SK-N-DZ (cell line): ENCODE measurements at places on chromosomes 7 and 10.
A peak's percentile ranks its signal among the peaks of the same experiment; 100 is the strongest.

DNA sequence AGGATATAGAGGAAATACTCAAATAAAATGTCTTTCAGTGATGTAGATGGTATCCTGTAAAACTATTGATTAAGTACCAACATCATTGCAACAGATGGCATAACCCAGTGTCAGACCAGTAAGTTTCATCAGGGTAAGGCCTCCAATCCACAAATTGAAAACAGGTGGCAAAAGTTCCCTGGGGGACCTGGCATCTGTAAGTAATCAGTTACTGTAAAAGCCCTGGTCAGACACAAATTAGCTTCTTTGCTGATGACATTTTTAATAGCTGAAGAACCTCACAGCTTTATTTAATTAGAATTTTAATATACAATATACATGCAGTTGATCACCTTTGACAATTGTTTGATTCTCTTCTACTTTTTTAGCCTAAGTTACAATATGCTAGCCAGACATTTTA is 152.5 kb downstream of the PLXDC2 start:
- DNase-seq: peak; percentile 25

DNA sequence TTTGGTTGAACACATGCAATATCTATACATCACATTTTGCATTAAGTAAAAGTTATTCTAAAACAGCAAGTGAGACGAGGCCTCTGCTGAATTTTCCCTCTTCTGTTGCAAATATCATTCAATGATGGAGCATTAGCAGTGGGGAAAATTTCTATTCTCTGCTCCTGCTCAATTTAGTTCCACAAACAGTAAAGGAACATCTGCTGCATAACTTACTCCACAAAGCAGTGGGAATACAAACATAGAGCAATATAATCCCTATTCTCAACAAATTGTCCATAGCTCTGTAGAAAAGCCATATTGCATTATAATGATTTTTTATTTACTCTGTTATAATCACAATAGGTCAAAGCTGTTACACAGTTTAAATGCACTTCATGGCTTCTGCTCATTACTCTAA is 5.9 kb downstream of the AGR3 start:
- DNase-seq: no peak

DNA sequence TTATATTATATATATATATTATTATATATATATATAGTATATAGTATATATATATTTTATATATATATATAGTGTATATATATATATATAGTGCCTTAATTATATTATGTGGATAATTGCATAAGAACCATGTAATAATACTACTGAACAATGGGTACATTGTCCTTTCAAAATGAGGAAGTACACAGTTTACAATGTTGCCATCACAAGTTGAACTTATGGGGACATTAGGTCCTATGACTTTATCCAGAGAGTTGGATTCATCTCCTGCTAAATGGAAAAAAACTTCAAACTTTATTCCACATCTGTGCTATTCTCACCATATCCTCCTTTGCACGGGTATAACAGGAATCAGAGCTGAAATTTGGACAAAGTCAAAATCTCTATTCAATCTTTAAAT is 105.0 kb upstream of the AGR3 start:
- no peak for DNase-seq

GRCh38 chr10:4561296-4561695 is 264.7 kb upstream of the AKR1E2 start:
- no peak for DNase-seq

- no peak for DNase-seq
These were observed 137.1 kb downstream of the BMPER start for GRCh38 chr7:34042406-34042805.

DNA sequence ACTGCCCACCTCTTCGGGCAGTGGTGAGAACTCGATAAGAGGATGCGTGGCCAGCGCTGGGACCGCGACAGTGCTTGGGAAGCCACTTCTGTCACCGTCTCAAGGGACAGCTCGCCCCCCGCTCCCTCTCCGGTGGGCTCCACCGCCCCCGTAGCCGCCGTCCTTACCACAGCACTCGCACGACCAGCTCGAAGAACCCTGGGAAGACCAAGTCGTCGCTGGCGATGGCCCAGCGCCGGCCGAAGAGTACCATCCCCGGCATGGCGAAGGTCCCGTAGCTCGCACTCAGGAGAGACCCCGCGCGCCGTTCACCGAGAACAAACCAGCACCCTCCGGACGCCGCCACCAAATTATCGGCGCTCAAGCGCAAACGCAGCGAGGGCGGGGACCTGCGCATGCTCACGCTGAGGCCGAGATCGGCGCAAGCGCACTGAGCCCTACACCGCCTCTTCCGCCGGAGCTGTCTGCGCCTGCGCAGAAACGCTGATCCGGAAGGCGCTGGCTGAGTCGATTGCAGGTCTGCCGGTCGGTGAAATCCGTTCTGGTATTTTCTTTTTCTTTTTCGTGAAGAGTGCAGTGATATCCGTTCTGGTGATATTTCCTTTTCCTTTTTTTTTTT is at the start of gene DAGLB:
TSS of gene DAGLB (minus strand) at position 374 of the 619 bp plus-strand sequence. CDS start at position 262, 112 bp downstream.
- DNase-seq: peak; percentile 92

- DNase-seq: peak; percentile 52
These were observed 45.0 kb downstream of the TNS3 start for GRCh38 chr7:47536661-47537611.

DNA sequence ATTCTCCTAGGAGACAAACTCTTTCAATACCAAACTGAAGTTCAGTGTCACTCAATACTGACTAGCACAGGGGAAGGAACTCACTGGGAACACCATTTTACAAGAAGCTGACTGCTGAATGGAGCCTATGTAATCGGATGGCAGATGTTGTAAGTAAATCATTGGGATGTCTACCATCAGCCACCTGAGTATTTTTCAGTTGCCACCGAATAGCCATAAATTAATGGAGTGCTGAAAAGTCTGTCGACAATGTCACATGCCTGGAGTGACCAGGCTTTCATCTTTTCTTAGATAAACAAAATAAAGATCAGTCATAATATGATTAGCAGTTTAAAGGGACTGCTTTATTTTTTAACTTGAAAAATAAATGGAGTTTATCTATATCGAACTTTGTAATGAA is 145.9 kb upstream of the SEMA3E start:
- peak; percentile 66 for DNase-seq

DNA sequence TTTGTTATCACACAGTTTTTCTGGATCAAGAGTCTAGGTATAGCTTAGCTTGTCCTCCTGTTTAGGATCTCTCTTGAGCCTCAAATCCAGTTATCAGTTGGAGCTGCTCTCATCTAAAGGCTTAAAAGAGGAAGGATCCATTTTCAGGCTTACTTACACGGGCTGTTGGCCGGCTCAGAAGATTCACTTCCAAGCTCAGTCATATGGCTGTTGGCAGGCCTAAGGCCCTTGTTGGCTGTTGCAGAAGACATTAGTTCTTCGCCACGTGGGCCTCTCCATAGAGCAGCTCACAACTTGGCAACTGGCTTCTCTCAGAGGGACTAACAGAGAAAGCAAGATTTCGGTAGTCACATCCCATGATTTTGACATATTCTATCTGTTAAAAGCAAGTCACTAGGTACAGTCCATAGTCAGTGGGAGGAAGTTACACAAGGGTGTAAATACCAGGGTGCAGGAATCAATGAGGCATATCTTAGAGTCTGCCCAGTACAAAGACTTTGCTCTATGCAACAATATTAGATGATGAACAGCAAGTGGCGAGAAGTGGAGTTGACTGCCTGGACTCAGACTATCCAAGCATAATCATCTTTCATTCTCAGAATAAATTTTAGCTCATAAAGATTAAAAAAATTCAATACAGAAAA is 280.1 kb upstream of the MBL2 start:
- no peak for DNase-seq

DNA sequence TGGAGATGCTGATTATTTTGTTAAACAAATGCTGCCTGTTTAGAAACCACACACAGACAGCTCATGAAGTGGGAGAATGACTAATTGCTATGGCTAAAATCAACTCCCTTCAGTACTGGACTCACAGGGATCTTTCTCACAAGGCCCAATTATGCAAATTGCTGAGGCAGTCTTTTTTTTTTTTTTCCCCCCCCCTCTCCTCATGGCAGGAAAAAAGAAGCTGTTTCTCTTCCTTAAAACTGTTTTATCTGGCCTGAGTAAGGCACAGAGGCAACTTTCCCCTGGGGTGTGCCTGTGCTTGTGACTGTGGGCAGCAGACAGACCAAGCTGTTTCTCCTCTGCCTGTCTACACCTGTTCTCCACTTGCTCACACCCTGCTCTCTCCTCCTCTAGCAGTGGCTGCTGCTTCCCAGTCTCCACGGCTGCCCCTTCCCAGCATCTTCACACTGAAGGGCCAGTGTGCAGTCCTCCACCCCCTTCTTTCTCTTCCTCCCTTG is 65.4 kb upstream of the STEAP1B start:
- no peak for DNase-seq

GRCh38 chr10:110088367-110089104 is 80.8 kb downstream of the ADD3 start:
- DNase-seq: no peak

GRCh38 chr10:100728928-100729861 is 16.2 kb upstream of the PAX2 start:
- DNase-seq: peak; percentile 31

DNA sequence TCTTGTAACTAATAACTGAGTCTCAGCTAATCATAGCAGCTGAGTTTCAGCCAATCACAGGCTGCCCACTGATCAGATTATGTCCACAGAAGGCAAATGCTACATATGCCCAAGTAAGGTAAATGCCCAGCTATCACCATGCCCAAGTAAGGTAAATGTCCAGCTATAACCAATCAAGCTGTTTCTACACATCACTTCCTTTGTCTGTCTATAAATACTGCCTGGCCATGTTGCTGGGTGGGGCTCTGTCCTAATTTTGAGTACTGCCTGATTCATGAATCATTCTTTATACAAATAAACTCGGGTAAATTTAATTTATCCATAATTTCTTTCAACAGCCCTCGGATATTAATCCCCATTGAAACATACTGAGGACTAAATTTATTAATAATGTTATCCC is 312.4 kb downstream of the CACNA2D1 start:
- DNase-seq: no peak

DNA sequence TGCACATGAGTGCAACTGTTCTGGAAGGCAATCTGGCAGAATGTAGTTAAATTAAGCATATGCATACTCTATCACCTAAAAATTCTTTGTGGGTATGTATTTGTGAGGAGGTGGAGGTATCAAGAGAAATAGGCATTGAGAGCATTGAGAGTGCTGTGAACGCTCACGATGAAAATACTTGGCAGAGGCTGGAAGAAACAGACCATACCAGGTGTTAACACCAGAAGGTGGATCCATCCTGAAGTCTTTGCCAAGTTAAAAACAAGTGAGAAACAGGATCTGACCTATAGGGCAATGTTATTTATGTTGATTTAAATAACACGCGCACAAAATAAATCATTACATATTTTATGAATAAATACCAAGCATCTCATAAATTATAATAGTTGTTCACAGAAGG is 311.6 kb downstream of the PCLO start:
- DNase-seq: no peak

DNA sequence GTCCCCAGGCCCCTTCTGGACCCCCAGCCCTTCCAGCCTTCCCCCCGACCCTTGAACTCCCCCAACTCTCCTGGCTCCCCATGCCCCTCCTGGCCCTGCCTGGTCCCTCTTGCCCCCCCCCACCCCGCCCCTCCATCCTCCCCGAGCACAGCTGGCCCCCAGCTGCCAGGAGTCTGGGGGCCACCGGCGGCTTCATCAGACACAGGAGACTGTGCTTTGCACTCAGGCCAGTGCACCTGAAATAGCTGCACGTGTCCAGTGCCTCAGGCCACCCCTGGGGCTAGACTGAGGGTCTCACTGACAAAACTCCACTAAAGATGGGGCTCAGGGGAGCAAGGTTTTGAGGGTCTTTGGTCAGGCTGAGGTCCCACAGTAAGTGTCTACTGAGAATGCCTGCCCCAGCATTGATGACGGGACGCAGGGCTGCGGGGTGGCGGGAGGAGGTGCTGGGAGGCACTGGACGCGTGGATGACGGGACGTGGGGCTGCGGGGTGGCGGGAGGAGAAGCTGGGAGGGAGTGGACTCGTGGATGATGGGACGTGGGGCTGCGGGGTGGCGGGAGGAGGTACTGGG is 6.5 kb downstream of the FOXL3 start:
- no peak for DNase-seq

DNA sequence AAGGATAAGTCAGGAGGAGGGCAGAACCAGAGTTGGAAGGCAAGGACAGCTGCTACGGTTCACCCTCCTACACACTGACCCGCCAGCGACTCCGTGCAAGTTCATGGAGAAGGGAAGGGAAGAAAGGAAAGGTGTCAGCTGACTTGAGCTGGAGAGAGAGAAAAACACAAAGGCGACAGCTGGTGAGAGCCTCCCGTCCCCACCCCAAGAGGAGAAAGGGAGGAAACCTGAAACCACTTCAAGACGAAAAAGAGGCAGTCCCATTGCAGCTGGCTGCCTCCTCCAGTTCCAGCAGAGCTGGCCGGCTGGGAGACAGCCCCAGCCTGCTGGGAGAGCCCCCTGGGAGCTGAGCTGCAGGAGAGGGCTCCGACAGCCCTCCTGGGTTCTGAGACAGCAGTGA is 75.2 kb downstream of the PARD3 start:
- DNase-seq: peak; percentile 83

GRCh38 chr10:95445837-95446486 is 115.2 kb downstream of the SORBS1 start:
- DNase-seq: peak; percentile 38

DNA sequence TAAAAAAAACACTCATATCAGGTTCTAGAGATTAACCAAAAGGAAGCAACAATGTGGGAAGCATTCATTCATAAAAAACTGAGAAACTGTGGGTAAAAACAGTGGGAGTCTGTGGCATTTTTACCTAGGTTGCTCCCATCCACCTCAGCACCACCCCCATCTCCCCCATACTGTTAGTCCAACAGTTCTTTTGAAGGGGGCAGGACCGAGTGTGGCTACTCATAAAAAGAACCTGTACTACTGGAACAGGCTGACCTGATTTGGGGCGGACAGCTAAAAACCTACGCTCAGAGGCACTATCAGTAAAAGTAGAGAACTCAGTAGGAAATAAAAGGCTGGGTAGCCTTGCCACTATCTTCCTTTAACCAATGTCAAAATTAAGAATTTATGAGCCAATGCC is 84.5 kb downstream of the DPY19L1 start:
- DNase-seq: no peak

DNA sequence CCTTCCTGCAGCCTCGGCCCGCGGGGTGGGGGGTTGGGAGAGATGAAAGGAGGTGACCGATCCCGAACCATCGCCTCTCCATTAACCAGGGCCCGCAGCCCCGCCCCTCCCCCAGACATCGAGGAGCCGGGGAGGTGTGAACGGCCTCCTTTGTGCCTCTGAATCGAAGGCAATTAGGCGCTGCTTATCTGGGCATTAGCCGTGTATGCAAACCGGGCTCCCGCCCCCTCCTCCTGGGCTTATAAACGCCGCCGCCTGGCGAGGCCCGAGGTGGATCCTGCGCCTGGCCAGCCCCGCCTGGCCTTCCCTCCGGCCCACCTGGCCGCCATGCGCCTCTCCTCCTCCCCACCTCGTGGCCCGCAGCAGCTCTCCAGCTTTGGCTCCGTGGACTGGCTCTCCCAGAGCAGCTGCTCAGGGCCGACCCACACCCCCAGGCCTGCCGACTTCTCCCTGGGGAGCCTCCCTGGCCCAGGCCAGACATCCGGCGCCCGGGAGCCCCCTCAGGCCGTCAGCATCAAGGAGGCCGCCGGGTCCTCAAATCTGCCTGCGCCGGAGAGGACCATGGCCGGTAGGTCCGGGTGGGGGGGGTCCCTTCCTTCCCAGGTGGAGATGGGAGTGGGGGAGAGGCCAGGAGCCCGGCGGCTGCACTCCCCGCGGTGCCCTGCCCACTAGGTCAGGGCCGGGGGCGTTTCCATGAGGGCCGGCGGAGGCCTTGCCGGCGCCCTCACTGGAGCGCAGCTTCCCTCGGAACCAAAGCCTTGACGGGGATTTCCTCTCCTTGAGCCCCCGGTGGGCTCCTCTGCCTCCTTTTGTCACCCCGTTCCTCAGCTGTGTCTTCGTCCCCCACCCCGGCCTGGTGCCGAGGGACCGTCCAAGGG is at the start of gene VENTX:
TSS of gene VENTX (plus strand) at position 268 of the 878 bp plus-strand sequence. CDS start at position 328, 60 bp downstream.
- no peak for DNase-seq

- DNase-seq: no peak
These were observed 16.2 kb downstream of the DUSP5 start for GRCh38 chr10:110513949-110514348.
